ENCODE measurements at places on chromosomes 2 and 18.

- ATAC-seq = no peak
These were observed 133.2 kb downstream of the ICOS start for GRCh38 chr2:204069804-204070203.

- no peak for ATAC-seq
These were observed 117.8 kb downstream of the PID1 start for GRCh38 chr2:229153267-229153666.

- no peak for ATAC-seq
These were observed 2.2 kb downstream of the CCDC102B start for GRCh38 chr18:68800075-68800474.

GRCh38 chr2:108936866-108937265 is 52.2 kb downstream of the EDAR start:
- no peak for ATAC-seq

DNA sequence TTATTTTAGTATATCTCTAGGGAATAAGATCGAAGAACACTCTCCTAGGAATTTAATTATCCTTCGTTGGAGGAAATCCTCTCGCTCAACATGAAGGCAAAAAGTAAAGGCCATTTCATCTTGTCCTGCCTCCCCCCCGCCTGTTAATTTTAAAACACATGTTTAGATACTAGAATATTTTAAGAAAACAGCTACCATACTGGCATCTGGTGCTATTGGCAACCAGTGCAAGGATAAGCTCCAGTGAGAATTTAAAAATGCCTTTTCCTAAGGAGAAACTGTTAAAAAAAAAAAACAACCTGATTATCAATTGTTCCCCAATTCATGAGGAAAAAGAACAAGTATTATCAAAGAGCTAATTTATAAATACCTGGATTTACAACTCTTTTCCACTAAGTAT is 864.7 kb downstream of the NRXN1 start:
- no peak for ATAC-seq

GRCh38 chr2:1572638-1573037 is 159.4 kb downstream of the TPO start:
- no peak for ATAC-seq

GRCh38 chr2:234606896-234607295 is 110.0 kb upstream of the ARL4C start:
- no peak for ATAC-seq

DNA sequence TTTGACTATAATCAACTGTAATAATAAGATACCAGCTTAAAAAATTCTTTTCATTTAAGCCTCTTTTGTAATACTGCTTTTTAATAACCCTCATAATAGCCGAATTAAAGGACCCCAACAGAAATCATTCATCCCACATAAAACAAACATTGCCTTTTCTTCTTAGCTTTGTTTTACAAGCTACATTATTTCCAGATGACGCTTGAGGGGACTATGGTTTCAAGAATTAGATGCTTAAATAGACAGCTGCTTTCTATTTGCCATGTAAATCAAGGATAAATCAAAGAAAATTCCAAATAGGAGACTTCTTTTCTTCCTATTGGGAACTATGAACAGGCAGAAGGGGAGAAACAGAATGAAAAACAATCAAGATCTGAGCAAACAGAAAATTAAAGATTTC is 200.7 kb upstream of the SMAD7 start:
- no peak for ATAC-seq

DNA sequence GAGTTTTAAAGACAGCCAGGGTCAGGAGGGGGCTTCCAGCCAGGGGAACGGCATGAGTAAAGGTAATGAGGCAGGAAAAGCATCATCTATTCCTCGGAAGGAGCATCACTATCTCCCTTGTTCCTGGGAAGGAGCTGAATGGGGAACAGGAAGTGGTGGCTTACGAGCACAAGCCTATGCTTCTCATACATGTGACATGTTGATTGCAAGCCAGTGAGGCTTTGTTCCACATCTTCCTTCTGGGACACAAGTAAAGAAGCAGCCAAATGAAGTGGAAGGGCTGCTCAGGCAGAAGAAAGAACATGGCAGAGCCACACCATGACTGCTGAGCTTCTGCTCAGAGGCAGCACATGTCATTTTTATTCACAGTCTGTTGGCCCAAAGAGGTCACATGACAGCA is 15.1 kb upstream of the LMAN1 start:
- ATAC-seq = no peak

GRCh38 chr2:148202237-148202636 is 181.3 kb downstream of the MBD5 start:
- no peak for ATAC-seq

DNA sequence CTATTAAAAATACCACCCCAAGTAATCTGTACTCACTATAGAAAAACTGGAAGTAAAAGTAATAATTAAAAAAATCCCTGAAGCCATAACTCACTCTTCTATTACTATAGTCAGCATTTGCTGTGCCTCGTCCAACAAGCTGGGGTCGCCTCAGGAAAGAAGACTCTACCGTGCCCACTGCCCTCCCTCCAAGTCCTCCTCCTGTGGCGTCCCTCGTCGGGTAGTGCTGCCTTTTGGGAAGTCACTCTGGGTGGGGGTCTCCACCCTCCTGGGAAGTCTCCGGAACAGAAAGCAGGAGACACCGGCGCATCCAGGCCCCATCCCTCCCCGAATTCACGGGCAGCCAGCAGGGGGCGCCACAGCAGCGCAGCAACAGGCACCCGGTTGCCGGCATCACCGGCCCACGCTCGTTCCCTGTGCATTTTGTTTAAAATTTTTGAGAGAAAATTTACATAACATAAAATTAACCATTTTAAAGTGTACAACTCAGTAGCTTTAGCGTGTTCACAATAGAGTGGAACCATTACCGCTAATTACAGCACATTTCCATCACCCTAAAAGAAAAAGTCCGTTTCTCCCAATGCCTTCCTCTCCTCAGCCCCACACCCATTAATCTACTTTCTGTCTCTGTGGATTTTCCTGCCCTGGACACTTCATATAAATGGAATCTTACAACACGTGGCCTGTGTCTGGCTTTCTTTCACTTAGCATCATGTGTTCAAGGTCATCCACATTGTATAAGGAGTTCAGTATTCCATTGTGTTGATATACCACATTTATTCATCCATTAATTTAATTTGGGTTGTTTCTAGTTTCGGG is 62.2 kb downstream of the ADNP2 start:
- no peak for ATAC-seq

DNA sequence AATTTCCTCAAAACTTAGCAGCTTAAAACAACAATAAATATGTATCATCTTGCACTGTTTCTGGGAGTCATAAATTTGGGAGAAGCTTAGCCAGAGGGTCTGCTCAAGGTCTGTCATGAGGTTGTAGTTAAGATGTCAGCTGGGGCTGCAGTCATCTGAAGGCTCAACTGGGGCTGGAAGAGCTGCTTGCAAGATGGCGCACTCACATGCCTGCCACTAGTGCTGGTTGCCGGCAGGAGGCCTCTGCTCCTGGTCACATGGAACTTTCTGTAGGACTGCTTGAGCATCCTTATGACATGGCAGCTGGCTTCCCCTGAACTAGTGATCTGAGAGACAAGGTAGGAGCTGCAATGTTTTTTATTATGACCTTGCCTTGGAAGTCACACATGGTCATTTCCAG is 215.5 kb upstream of the HAAO start:
- ATAC-seq = no peak
